C1 segment of cervical spinal cord (tissue), 14 donors: ENCODE measurements at places on chromosomes 11 and 22.

DNA sequence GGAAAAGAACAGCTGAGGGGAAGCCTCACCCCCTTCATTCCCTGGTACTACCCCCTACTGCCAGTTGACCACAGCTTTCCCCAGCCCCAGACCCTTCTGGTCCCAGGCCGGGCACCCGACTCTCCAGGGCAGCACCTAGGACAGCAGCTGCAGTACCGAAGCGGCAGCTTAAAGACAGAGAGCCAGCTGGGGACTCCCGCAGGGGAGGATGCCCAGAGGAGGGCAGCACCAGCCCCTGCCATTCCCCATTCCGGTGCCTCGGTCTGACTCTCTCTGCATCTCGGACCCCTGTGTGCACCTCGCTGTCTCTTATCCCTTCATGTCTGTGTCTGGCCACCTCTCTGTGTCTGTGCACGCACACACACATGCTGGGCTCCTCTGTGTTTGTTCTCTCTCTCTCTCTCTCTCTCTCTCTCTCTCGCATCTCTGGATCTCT, 9.4 kb downstream of the IGSF9B start:
- DNase-seq, result no peak

- no peak for DNase-seq
Observed at GRCh38 chr11:33021937-33022336, 6.3 kb downstream of the DEPDC7 start.

- no peak for DNase-seq
Observed at GRCh38 chr11:130638033-130638432, 189.6 kb downstream of the ADAMTS15 start.

DNA sequence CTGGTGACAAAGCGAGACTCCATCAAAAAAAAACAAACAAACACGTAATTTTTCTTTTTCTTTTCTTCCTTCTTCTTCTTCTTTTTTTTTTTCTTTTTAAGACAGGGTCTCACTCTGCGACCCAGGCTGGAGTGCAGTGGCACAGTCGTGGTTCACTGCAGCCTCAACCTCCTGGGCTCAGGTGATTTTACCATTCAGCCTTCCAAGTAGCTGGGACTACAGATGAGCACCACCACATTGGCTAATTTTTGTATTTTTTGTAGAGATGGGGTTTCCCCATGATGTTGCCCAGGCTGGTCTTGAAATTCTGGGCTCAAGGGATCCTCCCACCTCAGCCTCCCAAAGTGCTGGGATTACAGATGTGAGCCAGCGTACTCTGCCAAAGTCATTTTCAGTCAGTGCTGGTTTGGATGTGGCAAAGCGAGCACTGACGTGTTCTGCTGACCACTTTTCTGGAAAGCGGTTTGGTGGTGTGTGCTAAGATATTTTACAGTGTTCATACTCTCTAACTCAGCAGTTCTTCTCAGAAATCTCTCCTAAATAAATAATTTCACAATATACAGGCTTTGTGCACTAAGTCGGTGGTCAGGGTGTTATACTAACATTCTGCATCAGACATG, 10.7 kb downstream of the FAM118A start:
- no peak for DNase-seq

DNA sequence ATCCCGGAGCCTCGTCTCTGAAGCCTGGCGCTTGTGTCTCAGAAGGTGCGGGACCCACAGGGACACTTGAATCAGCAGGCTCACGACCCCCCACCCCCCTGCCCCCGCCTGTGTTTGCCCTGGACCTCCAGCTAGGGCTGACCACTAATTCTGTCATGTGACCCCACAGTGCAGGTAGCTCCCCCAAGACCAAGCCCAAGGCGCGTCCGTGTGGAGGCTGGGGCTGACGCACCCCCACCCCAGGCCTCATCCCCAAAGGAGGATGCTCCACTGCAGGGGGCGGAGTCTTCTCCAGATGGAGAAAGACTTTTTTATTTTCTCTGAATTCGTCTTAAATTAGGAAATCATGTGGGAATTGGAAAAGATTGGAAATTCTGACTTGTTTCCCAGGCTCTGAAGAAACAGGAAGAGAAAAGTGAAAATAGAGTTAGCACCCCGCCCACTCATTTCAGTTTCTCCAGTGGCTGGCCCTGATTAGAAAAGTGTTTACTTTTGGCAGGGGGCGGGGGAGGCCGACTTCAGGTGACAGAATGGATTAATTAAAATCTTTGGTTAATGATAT, 1.0 kb upstream of the RELA start:
- DNase-seq, result peak; percentile 86

- no peak for DNase-seq
Observed at GRCh38 chr11:126361400-126361799, 5.9 kb downstream of the ST3GAL4 start.

GRCh38 chr22:26910845-26911244, 253.5 kb downstream of the MIAT start:
- no peak for DNase-seq

DNA sequence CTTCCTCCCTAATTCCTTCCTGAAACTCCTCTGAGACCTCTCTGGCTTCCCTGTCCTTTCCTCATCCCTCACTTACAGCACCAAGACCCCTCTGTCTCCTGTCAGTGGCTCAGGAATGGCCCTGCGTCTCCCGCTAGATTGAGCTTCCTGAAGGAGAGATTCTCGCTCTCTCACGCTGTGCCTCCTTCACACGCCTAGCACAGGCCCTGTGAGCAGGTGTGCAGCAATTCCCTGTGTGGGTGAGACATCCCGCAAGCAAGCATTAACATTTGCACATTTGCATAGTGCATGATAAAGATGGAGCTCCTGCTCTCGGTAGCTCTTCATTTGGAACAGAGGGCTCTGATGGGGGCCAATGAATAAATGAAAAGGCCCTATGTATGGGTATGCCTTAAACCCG, 159.8 kb downstream of the ADAMTS15 start:
- DNase-seq, result no peak

- no peak for DNase-seq
Observed at GRCh38 chr22:43118024-43118849, 7.7 kb downstream of the BIK start.

DNA sequence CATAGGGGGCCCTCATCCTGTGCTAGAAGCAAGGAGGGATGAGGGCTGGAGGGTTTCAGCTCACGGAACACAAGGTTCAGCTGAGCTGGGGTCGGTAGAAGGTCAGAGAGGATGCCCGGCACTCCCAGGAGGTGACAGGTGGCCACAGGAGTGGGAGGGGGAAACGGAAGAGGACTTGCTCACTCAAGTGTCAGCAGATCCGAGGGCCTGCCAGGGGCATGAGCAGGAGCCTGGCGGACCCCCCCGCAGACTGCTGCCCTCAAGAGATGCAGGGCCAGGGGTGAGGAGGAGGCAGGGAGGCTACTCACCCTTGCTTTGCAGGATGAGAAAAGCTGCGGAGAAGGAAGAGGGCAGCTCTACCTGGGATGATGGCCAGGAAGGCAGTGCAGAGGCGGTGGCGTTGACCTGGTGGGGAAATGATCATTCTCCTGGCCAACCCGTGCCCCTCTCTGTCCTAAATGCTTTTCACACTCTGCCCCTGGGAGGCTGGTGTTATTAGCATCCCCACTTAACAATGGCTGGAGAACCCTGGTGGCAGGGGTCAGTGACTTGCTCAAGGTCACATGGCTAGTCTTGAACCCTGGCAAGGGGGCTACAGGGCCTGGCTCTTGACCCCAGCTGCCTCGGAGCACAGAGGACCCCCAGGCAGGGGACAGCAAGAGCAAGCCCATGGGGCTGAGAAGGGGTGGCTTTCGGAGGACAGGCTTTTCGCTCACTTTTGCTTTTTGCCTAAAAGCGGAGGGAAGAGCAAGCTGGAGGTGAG, 30.1 kb upstream of the CSNK1E start:
- no peak for DNase-seq
